Omental fat pad (tissue), 4 donors: ENCODE measurements at places on chromosomes 1 and 21.

GRCh38 chr1:44696789-44697345 lies 22.4 kb downstream of the ARMH1 start:
- no peak for DNase-seq

DNA sequence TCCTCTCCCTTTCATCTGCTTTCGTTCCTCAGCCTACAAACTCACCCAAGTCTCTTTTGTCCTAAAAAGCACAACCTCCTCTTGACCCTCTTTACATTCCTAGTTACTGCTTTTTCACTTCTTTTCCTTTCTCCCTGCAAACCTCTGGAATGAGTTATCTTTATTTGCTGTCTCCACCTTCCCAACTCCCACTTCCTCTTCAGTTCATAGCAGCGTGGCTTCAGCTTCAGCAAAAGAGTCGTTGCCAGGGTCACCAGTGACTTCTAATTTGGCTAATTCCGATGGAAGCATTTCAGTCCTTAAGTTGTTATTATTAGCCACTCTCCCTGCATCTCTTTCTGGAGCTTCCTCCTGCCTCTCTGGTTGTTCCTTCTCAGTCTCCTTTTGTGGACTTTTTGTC lies 6.2 kb upstream of the TMEM54 start:
- no peak for DNase-seq

GRCh38 chr1:25727635-25728286 lies 72.2 kb upstream of the SELENON start:
- DNase-seq = no peak

GRCh38 chr1:35047188-35047858 lies 15.6 kb upstream of the ZMYM6 start:
- no peak for DNase-seq

DNA sequence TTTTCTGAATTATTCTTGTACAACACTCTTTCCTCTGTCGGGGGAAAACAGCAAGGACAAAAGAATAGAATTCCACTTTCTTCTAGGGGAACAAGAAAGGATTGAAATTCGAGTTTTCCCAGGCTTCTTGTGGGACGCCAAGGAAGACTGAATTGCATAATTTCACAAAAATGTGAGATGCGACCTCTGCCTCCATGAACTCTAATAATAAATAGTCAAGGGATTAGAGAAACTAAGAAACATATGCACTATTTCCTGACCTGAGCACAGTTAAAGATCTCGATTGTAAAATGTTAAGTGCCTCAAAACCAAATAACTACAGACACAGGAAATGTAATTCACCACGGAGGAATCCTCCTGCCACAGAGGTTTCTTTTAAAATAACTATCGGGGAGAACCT lies 117.3 kb upstream of the MARK1 start:
- no peak for DNase-seq

- no peak for DNase-seq
These were observed 59.7 kb downstream of the NTPCR start for GRCh38 chr1:233010146-233010545.

DNA sequence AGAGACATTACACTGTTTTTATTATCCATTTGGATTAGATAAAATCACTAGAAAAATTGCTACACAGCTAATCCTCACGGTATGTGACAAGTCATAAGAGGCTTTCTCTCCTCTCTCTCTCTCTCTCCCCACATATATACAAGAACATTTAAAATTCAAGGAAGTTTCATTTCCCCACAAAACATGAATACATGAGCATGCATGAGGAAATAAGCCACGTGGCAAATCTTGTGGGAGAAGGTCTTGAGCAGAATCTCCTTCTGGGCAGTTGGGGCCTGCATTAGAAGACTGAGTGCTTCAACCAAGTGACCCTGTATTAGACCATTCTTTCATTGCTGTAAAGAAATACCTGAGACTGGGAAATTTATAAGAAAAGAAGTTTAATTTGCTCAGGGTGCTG lies 1313.1 kb downstream of the MRPL39 start:
- DNase-seq = no peak

- DNase-seq = no peak
These were observed 113.1 kb upstream of the GRIK3 start for GRCh38 chr1:37147392-37147831.
